T1000 (cell line): ENCODE measurements at places on chromosomes 7 and 10.

- no peak for DNase-seq
Measured at GRCh38 chr10:61463035-61463909, 10.1 kb upstream of the TMEM26 start.

GRCh38 chr10:71713135-71714030 is 6.2 kb downstream of the C10orf105 start:
- DNase-seq: no peak

- no peak for DNase-seq
Measured at GRCh38 chr10:113261161-113261560, 291.7 kb upstream of the HABP2 start.

- no peak for DNase-seq
Measured at GRCh38 chr10:123574109-123574698, 92.0 kb upstream of the GPR26 start.

DNA sequence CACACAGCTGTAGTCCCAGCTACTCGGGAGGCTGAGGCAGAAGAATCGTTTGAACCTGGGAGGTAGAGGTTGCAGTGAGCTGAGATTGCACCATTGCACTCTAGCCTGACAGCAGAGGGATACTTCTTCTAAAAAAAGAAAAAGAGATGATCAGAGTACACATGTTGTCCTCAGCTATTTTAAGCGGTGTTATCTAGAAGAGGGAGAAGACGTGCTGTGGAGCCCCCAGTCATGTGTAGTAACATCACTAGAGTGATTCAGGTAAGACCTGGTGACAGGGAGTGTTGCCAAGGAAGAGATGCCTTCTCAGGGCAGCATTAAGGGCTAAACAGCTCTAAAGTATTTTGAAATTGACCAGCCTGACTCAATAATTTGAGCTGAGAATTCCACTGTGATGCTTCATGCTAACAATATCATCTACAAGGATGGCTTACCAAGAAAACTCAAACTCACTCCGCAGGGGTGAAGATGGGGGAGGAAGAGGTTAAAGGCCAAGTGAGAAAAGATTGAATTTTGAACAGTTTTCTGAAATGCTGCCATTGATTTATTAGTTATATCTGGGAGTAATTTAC is 97.4 kb downstream of the KLF6 start:
- no peak for DNase-seq
